GM20000 (cell line): ENCODE measurements at places on chromosomes 6 and 20.
A peak's percentile ranks its signal among the peaks of the same experiment; 100 is the strongest.

DNA sequence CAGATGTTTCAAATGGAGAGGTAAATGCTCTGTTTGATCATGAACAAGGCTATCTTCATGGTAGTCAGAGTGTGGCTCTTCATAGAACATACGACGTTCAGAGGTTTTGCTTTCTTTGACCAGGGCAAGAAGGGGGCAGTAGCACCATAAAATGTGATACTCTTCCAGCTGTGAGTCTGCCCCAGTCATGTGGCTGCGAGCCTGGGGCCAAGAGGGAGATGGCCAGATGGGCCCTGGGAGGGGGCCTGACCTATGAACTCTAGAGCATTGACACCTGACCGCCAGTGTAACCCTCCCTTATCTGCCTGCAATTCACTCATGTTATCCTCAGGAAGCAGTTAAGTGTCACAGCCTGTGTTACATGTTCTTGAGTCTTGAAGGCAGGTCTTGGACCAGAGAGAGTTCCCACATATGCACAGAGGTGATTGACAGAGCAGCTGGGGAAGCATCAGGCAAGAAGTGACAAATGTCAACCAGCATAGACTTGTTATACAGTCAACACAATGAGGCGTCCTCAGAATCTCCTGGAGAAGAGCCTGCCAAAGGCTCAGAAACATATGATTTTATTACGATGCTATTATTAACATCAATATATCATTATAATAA, 55.0 kb downstream of the SCML4 start:
- no peak for DNase-seq

- DNase-seq = no peak
Measured at GRCh38 chr6:36245572-36246061, 24.2 kb upstream of the PNPLA1 start.

DNA sequence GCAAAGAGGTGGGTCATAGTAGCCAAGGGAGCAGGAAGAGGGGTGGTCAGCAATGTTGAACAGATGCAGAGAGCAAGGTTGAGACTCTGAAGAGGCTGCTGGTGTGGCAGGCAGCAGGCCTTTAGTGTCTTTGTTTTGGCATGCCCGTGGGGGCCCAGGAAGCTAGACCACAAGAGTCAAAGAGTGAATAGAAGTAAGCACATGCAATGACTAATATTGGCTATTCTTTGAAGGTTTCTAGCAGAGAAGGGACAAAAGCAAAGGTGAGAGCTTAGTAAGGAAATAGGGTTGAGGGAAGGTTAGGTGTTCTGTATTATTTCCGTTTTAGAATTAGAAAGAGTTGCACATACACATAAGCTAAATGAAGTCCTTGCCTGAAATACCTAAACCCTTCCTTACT, 18.8 kb downstream of the TDRD6 start:
- DNase-seq = no peak

GRCh38 chr6:87182321-87182720, 27.0 kb downstream of the ZNF292 start:
- DNase-seq = peak; percentile 41

- no peak for DNase-seq
Measured at GRCh38 chr6:15337582-15337981, 91.7 kb downstream of the JARID2 start.

GRCh38 chr6:149473080-149474052, 11.4 kb downstream of the ZC3H12D start:
- no peak for DNase-seq

DNA sequence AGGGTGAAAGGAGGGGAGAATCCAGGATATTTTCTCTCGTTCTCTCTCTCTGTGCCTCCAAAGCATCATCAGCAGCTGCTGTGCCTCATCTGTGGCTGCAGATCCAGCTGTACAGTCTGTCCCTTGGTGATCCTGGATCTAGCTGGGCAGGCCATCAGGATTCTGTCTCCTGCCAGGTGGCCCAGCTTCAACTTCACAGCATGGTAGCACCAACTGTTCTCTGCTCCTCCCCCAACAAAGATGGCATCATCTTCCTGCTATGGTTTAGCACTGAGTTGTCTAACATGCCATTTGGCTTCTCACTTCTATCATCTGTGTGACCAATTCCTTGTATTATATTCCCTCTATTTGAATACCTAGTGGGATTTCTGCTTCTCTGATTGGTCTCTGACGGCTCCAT, 28.6 kb upstream of the ARFGEF2 start:
- DNase-seq = no peak

DNA sequence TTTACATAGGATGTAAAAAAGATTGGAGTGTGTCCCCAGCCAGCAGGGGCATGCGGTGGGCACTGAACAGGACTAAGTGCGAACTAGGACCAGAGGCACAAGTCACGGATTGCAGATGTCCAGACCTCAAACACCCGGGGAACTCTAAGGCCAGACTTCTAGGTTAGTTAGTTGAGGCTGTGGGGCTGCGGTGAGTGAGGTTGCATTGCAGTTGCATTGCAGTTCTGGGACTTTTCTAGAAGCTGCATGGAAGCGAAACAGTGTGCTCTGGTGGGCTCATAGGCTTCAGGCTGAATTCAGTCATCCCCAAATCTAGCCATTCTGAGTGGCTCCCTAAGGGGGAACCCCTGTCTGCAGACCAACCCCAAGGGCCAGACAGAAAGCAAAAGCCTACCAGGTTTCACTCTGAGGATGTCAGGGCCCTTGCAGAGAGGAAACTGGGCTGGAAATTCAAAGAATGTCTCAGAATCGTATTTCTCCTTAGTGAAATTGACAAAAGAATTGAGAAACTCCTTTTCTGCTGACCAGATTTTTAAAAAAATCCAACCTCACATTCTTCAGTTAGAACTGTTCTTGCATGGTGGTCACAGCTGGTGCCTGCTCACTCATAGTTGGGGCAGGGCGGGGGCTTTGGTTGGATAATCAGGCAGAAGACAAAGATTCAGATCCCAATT, 182.8 kb downstream of the ZDHHC14 start:
- DNase-seq = peak; percentile 82

DNA sequence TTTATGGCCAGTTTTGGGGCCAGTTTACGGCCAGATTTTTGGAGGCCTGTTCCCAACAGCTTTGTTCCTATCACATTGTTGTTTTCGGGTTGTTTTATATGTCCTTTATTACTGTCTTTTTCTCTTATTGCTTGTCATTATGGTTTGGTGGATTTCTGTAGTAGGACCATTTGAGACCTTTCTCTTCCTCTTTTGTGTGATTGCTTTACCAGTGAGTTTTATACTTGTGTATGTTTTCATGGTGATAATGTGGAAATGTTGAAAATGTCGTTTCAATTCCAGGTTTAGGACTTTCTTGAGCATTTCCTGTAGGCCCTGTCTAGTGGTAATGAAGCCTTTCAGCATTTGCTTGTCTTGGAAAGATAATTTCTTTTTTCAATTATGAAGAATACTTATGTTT, 17.8 kb downstream of the HLA-B start:
- DNase-seq = no peak

DNA sequence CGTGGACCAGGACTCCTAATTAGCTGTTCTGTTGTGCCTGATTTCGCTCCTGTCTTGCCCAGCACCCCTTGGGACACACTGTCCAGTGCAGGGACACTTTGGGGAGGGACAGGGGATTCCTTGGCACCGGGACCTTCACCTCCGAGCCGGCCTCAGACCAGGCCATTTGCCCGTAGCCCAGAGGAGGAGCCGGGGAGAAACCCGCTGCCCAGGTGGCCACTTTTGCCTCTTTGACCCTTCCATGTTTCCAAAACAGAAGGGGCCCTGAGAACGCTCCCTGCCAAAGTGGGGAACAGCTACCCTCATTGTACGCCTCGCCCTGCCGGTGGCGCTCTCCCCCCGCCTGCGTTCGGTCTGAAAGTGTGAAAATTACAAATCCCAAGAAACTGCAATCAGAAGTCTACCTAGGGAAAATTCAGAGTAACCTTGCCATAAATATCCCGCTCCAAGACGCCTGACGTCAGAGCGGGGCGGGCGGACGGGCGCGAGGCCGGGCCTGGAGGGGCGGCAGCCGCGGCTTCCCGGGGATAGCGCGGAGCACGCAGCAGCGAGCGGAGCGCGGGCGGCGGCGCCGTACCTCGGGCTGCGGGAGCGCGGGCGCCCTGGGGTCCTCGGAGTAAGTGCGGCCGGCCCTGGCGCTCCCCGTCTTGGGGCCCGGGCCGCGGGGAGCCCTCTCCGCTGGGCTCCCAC, at the start of gene DAAM2:
TSS of gene DAAM2 (plus strand) at position 527 of the 690 bp plus-strand sequence. CDS start 63,927 bp downstream, outside the sequence.
- DNase-seq = peak; percentile 14

- no peak for DNase-seq
Measured at GRCh38 chr6:28747631-28748157, 176.1 kb downstream of the TRIM27 start.

GRCh38 chr6:17679726-17680125, 27.0 kb downstream of the NUP153 start:
- no peak for DNase-seq

DNA sequence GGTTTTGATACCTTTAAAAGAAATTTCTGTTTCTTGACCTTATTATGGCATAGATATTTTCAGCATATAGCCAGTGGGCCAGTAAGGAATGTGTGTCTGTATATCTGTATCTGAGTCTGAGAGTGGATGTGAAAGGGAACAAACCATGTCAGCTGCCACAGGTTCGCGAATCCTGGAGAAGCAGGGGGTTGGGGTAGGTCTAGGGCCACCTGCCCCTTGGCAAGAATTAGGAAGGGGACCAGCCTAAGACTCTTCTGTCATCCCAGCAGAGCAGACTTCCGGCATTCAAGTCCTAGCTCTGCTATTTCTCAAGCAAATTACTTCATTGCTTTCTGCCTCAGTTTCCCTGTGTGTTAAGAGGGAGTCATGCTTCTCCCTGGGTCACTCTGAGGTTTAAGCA, 180.3 kb upstream of the SNX9 start:
- DNase-seq = no peak

DNA sequence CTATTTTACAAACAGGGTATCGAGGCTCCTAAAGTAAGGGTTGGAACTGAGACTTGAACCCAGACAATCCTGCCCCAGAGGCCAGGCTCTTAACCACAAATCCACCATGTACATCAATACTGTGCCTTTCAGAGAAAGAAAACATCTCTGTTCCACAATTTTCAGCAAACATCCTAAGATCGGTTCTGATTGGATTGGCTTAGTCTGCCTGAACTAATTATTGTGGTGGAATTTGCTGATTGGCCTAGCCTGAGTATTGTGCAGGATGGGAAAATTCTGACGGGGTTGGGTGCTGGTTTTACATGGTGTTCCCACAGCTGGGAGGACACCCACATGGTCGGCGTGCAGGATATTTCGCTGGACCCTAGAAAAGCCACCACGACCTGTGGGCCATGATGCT, at the start of gene CLPSL1:
TSS of gene CLPSL1 (plus strand) at position 301 of the 400 bp plus-strand sequence. CDS start at position 393, 92 bp downstream.
- peak; percentile 8 for DNase-seq

DNA sequence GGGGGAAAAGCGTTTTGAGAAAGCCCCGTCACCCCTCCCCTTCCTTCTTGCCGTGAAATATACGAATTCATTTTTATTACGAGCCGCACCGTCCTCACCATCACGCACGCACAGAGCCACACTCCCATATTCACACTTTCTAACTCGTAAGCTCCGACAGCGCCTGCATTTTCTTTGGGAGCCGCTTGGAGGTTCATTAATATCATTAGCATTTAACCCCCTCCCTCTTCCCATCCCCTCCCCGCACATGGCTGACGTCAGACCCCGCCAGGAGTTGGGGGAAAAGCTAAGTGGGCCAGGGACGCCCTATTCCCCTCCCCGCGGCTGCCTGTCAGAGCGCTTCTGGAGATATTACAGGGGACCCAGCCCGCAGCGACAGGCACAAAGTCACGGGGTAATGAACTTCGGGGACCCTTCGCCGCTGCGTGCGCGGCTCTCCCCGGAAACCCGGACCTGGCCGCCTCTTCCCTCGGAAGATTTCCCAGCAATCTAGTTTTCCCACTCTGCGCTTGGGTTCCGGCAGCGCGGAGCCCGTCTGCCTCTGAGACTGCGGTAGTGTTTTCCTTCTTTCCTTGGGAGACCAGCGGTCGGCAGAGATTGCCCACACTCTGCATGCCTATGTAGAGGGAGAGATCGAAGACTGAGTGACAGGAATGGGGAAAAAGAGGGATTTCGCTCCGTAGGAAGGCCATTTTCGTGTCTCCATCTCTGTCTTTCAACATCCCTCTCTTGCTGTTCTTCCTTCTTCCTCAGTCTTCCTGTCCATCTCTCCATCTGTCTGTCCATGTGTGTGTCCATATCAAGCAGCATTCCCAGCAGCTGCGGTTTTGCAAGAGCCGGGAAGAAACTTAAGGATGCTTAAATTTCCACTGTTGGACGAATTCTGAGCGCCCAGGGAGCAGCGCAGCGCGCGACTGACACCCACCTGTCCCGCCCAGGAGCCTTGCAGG, at the start of gene NR2E1:
TSS of gene NR2E1 (plus strand) at position 309 of the 950 bp plus-strand sequence. CDS start 744 bp downstream, outside the sequence.
- peak; percentile 34 for DNase-seq

GRCh38 chr20:4151991-4152695, 136.8 kb upstream of the RNF24 start:
- peak; percentile 39 for DNase-seq

- DNase-seq = no peak
Measured at GRCh38 chr6:73792738-73793137, 96.7 kb downstream of the CD109 start.

- no peak for DNase-seq
Measured at GRCh38 chr6:168343239-168344150, 23.9 kb upstream of the DACT2 start.

DNA sequence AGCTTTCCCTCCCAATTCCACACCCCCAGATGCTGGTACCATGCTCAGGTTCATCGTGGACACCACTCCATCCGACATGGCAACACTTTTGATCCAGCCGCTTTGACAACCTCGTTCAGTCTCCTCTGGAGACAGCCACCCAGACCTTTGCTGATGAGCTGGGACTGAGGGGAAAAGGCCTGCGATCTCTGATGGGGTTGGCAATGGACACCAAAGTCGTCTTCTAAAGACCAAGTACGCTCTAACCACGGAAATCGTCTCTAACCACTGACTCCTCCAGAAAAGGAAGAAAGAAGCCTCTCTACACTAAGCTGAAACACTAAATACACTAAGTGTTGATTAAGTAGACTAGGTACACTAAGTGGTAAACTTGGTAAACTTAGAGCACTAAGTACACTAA, 26.1 kb upstream of the HLA-E start:
- no peak for DNase-seq

- peak; percentile 47 for DNase-seq
Measured at GRCh38 chr6:166106076-166106686, 61.5 kb downstream of the TBXT start.

- no peak for DNase-seq
Measured at GRCh38 chr20:56352345-56353055, 6.3 kb upstream of the FAM210B start.

DNA sequence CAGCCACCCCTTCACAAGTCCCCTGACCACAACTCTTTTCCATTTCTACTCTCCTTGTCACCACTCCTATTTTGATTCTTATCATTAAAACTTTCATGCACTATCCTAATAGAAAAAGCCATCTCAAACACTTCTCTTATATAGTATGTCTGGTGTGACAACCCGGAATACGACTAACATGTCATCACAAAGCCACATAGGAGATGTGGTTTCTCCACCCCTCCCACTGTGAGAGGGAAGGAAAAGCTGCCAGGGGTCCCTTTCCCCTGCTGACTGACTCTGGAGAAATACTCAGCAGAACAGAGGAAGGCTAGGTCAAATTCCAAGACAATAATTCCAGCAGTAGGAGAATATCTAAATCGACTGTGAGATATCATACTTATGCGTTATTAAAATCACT, 193.0 kb upstream of the KCNK16 start:
- DNase-seq = no peak

GRCh38 chr6:119148098-119148824, 69.8 kb upstream of the FAM184A start:
- peak; percentile 52 for DNase-seq
